Caki2 (cell line): ENCODE measurements at places on chromosomes 12 and 14. TPM values are rescaled to one million over a fixed set of nuclear protein-coding genes. Genes with fewer than 3 reads are reported as not detected.

GRCh38 chr14:24103451-24103850 is 9.3 kb downstream of the PCK2 start:
- no peak for DNase-seq

DNA sequence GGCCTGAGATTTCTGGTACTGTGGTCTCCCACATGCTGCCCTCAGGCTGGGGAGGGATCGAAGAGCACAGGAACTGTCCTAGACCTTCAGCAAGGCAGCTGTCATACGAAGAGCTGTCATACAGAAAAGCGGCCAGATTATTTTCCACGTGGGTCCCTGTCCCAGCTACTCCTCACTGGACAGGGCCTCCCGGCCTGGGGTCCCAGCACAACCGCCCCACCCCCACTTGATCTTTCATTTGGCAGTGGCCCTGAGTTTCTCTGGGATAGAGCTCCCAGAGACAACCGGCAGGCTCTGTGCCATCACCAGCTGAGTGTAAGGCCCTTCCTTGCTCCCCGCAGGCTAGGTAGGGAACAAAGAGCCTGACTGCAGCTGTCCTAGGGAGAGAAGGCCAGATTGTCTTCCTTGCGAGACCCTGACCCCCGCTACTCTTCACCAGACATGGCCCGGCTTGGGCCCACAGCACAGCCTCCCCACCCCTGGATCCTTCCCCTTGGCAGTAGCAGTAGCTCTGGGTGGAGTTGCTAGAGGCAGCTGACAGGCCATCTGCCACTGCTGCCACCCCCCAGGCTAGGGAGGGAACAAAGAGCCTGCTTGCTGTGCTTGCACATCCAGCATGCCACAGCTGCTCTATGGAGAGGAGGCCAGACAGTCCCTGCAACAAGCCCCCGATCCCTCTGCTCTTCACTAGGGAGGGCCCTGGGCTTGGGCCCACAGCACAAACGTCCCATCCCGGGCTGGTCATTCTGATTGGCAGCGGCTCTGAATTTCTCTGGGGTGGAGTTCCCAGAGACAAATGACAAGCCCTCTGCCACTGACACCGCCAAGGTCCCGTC is 3.1 kb upstream of the OR4N2 start:
- DNase-seq: no peak

GRCh38 chr12:53082637-53083175 is 3.5 kb upstream of the SPRYD3 start:
- no peak for DNase-seq

DNA sequence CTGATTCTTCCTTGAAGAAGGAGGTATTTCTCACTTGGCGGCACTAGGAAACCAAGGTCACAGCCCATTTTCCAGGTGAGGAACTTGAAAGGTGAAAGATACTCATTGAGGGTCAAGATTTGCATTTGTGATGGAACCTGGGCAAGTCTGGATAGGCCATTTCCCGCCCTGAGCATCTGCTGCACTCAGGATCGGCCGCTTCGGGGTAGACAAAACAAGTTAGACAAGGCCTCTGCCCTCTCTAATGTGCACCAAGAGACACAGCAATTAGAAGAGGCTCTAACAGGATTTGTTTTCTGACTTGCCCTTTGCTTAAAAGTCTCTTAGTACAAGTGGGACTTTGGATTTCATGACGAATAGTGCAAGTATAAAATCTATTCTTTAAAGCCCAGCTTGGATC is 167.2 kb downstream of the KTN1 start:
- DNase-seq: no peak

DNA sequence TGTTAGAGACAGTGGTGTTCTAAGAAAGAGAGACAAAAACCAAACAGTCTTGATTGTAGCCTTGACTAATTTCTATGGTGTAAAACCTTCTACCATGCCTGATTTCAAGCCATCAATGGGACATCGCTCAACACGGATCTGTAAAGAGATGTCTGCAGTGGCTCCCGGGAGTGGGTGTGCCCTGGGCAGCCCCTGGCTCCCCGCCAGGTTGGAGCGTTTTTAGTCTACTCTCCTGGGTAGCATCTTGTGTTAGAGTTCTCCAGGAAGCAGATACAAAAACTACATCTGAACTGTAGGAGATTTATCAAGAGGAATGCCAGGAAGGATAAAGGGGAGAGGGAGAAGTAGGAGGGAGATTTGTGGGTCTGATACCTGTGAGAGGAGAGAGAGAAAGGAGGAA is 1212.9 kb downstream of the BCL11B start:
- DNase-seq: no peak

DNA sequence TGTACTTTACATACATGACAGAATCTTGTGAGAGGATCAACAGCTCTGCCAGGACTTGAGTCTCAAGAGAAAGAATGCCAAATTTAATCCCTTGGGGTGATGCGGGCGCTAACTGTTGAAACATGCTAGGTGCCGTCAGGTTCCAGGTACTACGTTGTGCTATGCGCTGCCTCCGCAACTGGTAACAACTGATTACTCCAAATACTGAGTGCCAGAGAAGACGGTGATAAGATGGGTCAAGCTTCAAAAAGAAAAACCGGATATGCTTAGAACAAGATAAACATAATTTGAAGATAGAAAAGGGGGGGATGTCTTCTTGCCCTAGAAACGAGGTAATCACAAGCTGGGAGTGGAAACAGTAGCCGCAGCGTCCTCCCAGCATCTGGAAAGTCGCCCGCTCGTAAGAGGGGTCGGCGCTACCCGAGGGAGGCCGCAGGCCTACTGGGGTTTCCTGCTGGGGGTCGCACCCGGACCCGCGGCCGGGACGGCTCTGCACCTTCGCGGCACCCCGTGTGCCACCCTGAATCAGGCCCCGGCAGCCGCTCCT is 678 bp downstream of the ZBTB25 start:
- no peak for DNase-seq

GRCh38 chr12:44157359-44157758 is 321.5 kb downstream of the TMEM117 start:
- DNase-seq: no peak

GRCh38 chr14:95507174-95507573 is 9.3 kb downstream of the SYNE3 start:
- DNase-seq: no peak

DNA sequence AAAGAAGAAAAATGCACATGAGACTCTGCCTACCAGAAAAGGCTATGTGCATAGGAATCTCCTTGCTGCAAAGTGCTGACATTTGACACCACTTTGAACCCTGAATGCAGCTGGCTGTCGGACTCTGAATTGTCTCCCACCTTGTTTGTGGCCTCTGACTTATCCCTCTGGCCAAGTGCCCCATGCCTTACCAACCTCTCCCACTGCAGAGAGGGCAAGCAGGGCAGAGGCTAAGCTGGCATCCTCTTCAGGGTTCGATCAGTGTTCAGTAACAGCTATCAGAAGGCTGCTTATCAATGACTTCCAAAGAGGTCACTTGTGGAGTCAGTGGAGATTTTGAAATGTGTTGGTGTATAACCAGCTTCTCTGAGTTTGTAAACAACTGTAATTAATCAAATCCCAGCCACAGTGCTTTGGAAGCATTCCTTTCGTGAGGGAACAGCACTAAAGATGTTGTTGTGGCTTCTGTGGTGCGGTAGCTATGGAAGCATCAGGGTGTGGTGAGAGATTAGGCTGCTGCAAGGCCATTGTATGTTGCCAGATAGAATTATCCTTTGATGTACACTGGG is 22.6 kb upstream of the BMP4 start:
- no peak for DNase-seq

DNA sequence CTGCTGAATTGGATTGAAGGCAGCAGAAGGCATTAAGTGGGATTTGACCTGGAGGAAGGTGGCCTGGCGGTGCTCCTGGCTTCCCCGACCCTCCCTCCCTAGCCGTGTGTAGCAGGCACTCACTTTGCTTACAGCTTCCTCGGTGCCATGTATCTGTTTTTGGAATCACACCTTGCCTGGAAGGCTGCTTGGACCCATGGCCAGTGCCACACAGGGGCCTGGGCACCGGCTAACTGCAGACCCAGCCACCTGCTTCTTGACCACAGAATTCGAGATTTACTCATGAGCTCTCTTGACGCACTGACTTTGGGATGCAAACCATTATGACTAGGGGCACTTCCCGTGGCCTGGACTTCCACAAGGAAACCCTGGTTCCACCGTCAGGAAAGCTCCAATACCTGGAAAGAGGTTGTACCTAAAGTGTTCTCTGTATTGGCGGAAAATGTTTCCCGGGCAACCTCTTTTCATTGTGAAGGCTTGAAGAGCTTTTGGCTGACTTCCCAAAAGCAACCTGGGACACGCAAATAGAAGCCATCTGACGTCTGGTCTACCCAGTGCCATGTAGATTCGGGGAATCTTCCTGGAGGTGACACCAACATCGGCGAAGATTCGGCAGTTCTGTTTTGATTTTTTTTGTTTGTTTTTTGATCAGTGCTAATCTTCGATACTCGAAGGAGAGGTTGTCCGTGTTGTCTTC is 125.6 kb upstream of the RTL1 start:
- DNase-seq: no peak

Gene SMIM41
- total RNA-seq: not detected in 2 replicates

Gene HOTAIR
- not detected in 2 replicates for total RNA-seq

Gene EVL
- 2.1 and 5.6 TPM in 2 replicates for total RNA-seq

Gene A2ML1
- total RNA-seq: not detected in 2 replicates

Gene IL23A
- 0.32 and 0.51 TPM in 2 replicates for total RNA-seq

Gene MPHOSPH9
- 31.5 and 34.0 TPM in 2 replicates for total RNA-seq
